GOT3 (cell line): ENCODE measurements at places on chromosomes 7 and 10.

DNA sequence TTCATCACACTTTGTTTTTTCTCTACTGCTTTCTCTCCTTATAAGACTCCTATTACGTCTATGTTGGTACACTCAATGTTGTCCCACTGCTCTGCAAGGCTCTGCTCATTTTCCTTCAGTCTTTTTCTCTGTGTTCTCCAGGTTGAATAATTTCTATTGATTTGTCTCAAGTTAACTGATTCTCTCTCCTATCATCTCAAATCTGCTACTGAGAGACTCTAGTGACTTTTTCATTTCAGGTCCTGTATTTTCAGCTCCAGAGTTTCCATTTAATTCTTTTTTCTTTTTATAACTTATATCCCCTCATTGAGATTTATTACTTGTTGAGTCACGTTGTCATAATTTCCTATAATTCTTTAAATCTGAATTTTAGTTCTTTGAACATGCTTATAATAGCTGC lies 100.9 kb downstream of the RNLS start:
- no peak for DNase-seq

GRCh38 chr10:60937022-60937421 lies 7.0 kb downstream of the RHOBTB1 start:
- no peak for DNase-seq

DNA sequence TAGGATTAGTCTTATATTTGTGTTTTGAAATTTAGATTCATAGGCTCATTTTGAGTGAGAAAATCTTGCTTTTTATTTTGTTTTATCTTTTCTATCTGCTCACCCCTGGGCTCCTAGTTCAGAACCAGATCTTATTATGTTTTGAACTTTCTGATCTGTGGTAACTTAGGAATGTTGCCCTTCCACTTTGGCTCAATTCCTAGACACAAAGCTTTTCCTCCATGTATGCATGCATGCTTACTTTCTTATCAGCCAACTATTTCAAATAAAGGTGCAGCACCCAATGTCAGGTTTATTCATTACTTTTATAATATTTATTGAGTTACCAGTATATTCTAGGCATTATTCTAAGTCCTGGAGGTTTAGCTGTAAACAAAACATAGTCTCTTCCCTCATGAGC lies 374.8 kb upstream of the KIAA1217 start:
- no peak for DNase-seq

DNA sequence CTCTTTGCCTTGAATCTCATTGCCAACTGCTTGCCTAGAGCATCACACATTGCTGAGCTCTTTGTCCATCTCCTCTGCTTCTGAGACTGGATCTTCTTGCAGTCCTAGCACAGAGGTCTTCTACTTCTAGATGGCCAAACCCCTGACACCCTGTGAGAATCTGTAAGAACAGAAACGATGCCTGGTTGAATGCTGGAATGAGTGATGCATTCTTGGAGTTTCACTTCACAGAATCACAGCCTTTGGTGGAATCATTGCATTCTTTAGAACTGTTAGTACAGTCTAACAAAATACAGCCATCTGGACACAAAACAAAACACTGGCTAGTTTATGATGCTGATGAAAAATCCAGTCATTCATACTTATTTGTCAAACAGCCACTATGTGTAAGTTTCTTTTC lies 141.7 kb upstream of the ITGB1 start:
- DNase-seq, result no peak

DNA sequence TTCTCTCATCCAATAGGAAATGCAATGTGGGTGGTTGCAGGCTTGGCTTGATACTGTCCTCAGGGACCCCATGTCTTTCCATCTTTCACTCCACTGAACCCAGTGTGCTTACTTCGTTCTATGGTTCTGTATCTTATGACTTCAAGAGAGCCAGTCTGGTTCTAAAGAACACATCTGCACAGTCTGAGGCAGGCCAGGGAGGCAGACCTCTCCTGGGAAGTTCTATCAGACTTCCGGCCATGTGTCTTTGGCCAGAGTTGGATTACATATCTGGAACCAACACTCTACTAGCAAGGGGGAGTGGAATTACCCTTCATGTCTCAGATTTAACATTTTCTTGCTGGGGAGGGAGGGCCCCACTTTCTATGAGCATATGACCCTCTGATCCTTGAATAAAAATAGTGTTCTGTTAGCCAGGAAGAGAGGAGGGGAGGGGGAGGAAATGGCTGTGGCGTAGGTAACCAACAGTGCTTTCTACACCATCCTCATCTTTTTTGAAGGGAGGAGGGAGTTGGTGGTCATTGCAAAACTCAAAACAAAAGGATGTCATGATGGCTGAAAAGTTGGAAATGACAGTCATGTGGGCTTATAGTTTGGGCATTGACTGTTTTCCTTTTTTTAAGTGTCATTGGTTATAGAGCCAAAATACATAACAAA lies 370.2 kb downstream of the GATA3 start:
- DNase-seq, result no peak
